ENCODE measurements at places on chromosomes 1 and 21. TPM values are rescaled to one million over a fixed set of nuclear protein-coding genes. Genes with fewer than 3 reads are reported as not detected.
A peak's percentile ranks its signal among the peaks of the same experiment; 100 is the strongest.

DNA sequence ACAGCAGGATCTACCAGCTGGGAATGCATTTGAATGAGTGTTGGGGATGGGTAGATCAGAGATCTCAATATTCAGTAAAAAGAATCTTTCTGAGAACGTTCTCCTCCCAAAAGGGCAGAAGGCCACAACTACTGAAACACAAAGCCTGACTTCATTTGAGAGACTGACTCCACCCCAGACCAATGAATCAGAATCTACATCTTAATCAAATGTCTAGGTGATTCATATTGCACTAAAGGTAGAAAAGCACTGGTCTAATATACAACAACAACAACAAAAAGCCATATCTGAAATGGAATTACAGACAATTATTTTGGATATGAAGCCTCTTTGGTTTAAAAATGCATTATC lies 123.9 kb downstream of the SMYD3 start:
- DNase-seq: no peak

The PTGER3 gene
- not detected for total RNA-seq

DNA sequence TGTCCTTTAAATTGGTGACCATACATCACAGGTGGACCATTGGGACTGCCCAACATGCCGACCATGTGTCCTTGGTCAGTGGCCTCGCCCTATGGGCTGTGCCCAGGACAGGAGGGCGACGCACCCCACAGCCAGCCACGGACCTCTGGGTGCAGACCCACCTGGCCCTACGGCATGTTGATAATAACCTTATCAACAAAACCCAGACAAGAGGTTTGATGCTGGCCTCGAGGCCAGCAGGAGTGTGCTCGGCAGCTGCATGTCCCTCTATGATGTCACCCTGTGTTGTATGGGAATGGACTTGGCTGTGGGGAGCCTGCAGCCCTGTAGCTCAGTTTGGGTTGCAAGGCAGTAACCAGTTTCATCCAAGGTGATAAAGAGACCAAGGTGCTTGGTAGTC lies 32.1 kb downstream of the SLC37A1 start:
- no peak for DNase-seq

DNA sequence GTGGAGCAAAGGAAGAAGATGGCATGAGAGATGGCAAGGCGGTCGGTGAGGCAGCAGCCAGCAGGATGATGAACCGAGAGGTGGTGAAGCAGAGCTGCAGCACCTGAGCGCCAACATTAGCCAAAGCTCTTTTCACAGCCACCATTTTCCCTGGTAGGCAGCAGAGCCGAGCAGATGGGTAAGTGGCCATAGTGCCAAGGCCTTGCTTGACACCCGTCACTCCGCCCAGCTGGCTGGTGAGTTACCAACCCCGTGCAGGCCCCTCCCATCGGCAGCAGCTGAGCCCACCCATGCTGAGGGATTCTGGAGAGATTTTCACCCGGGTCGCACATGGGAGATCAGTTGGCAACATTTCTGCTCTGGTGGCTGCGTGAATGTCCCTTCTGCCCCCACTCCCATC lies 647.7 kb downstream of the PTPRU start:
- DNase-seq: no peak

The FNDC5 gene
- total RNA-seq: 0.48 TPM

The OR14K1 gene
- total RNA-seq: not detected

DNA sequence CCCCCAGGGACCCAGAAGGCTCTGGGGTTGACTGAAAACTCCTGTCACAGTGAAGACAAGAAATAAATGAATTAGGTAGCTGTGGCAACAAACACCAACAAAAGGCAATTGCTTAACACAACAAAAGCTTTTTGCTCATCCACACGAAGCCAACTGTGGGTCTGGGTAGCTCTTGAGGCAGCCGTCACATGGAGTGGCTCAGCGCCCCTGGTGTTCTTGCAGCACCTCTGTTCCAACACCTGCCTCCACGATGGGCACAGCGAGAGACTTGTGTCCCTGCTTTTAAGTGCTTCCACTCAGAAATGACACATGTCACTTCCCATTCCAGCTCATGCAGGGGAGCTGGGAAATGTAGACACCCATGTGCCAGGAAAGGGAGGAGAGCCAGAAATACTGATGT lies 364.5 kb upstream of the DUSP10 start:
- no peak for DNase-seq

DNA sequence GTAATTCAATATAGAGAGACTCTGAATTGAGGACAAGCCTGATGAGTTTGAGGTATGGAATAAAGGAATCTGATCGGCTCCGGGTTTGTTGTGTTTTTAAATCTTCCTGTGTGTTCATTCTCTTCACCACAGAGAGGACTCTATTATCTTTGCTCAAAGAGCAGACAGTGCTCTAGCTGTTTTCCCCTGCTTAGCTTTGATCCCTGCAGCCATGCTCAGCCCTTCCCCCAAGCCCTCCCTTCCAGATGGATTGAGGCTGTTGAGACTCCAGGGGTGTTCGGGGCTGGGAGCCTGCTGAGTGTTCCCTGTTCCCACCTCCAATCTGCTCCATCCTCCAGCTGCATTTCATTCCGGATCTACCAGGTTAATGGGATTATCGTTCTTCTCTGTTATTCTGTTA lies 74.2 kb upstream of the CXADR start:
- no peak for DNase-seq

DNA sequence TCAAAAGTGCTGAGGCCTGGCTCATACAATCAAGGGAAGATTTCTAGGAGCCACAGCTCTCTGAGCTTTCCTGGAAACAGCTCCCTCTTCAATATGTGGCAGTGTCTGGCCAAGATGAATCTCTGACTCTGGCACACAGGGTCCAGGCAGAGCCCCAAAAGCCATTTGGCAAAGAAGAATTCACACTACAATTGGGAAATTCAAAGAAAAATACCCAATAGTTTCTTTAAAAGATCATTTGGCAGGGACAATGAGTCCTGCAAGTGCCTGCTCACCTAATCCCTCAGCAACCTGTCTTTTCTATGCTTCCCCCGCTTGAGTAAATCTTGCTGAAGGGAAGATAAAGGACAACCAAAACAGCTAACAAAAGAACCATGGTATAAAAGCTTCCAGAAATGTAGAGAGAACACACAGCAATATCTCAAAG lies 124.6 kb downstream of the TGFBR3 start:
- DNase-seq: no peak

DNA sequence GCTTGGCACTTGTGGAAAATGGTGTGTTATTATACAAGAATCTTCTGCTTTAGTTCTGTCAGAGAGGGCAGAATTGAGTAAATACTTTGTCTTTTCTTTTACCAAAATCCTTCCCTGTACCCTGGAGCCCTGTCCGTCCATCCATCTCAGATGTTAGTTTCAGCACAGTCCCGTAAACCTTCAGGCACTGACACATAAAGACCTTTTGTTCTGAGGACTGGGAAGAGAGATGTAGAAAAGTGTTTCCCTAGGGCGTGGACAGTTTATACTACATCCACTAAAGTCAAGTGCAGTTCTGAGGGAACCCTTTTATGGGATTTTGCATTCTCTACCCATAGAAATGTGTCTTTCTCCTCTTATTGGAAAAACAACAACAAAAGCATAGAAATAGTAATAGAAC lies 162.4 kb downstream of the PDE4B start:
- peak; percentile 35 for DNase-seq

The INSRR gene
- total RNA-seq: not detected

DNA sequence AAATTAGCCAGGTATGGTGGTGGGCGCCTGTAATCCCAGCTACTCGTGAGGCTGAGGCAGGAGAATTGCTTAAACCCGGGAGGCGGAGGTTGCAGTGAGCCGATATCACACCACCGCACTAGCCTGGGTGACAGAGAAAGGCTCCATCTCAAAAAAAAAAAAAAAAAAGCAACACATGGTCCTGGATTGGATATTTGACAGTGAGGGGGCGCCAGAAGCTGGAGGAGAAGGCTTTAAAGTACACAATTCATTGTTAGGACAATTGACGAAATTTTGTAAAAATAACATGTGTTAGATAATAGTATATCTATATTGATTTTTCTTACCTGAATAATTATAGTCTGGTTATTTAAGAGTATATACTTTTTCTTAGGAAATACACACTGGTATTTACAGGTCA lies 50.2 kb upstream of the USP25 start:
- DNase-seq: no peak

DNA sequence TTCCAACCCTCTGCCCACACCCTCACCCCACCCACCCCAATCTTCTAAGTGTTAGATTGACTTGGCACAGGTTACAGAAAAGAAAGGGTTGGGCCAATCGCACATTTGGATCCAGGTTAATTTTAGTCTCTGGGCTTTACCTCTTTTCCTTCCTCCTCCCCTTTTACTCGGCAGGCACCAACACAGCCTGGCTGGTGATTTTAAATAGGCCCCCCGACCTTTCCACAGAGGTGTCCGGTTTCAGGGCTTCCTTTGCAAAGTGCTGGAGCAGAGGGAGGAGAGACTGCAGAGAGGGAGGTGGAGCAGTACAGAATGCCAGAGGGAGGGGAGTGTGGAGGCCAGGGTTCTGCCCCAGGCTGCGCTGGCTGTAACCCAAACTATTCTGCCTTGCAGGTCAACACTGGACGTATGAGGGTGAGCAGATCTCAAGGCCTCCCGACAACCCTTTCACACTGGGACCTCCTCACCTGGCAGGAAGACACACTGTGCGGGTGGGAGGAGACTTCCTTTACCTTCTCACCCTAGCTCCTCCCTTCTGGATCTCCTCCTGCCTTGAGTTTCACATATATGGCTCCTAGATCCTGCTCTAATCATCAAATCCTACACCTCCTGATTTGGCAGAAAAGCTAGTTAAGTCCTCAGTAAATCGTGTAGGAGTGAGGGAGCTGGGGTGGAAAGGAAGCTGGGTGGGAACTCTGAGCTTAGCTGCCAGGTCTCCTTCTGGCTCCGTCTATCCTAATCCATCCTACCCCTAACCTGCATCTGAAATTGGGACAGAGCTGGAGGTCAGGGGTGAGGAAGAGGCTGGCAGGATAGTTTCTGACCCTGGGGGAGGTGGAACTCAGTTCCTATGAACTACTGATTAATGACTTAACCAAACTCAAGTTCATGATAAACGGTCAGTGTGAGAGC lies 2.4 kb downstream of the CA14 start:
- no peak for DNase-seq

The LRRN2 gene
- not detected for total RNA-seq

DNA sequence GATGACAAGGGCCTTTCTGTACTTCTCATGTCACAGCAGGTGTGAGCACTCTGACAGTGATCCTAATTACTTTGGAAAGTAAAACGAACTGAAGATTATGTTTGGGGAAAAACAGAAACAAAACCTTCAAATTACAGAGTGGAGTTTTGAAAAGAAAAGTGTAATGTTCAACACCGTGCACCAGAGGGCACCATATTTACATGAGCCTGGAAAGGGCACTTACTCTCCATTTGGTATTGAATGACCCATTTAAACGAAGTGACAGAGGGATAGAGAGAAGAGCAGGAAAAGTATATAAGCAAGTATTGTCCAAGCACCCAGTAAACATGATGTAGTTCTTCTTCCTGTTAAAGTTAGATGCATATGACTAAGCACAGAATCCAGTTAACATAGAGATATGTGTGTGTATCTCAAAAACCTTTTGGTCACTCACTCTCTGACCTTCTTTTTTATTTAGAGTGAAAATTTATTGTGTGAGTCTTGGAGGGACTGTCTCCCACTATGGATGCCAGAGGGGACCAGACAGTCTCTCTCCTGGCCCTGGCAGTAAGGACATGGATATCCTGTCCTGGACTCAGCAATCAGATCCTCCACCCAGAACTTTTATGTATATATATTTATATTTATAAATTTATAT lies 3.8 kb upstream of the RGSL1 start:
- peak; percentile 50 for DNase-seq

GRCh38 chr1:42272920-42273319 lies 62.1 kb downstream of the FOXJ3 start:
- DNase-seq: no peak

DNA sequence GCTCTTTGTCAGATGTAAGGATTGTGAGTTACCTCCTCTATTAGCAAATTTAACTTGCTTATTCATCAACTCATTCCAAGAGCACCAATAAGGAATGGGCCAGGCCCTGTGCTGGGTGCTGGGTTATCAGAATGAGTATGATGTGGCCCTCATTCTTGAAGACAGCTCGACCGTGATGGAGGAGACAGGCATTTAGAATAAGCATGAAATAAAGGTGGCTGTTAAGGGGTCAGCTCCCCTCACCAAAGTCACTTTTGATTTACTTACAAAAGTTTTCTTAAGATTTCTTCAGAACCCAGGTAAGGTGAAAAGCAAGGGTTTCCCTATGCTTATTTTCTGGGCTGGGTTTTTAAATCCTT lies 15.3 kb upstream of the PADI1 start:
- DNase-seq: no peak

The GSTM5 gene
- total RNA-seq: 0.48 TPM

DNA sequence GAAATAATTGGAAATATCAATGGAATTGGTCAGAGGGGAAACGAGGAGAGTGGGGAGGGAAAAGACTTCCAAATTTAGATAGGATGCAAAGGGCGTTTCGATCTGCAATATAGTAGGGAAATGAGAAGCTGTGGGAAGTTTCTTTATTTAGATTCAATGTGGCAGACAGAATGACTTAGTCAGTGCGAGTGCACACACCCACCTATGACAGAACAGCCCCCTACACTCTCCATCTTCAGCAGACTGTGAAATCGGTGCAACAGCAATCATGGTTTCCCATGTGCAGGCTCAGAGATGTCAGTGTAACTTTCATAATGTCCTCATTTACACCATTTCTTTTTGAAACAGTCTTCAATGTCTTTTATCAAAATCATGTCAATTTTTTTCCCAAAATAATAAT lies 46.0 kb downstream of the DIP2A start:
- DNase-seq: no peak

DNA sequence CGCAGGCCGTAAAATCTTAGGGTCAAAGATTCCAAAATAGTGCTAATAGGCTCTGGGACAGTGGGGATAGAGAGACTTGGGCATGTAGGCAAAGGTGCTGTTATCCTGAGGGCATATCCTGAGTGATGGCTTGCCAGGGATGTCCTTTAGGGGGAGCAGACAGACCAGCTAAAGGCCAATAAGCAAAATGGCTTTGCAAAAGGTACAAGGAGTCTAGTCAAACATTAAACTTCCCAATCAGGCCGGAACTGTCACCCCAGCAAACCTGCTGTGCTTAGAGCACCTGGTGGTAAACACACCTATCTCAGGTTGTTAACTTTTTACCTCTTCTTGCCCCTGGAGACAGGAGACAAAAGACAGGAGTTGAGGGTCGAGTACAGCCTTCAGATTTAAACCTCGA lies 49.1 kb downstream of the TRABD2B start:
- no peak for DNase-seq

The OLFML2B gene
- total RNA-seq: 20.3 TPM

- no peak for DNase-seq
Observed at GRCh38 chr1:111879081-111879480, 110.4 kb downstream of the KCND3 start.

The HAPLN2 gene
- total RNA-seq: not detected

- no peak for DNase-seq
Observed at GRCh38 chr1:154553056-154554030, 5.1 kb downstream of the UBE2Q1 start.

The DRAM2 gene
- 57.0 TPM for total RNA-seq

The TRMT1L gene
- total RNA-seq: 20.4 TPM

All from RPMI7951 (cell line).